ENCODE measurements at places on chromosomes 13 and 19.

GRCh38 chr13:50198508-50198907, 183.3 kb downstream of the KCNRG start:
- DNase-seq, result no peak

GRCh38 chr13:80313668-80314256, 27.2 kb downstream of the SPRY2 start:
- no peak for DNase-seq

- DNase-seq, result no peak
These were observed 102.5 kb downstream of the GADD45B start for GRCh38 chr19:2578391-2578890.

DNA sequence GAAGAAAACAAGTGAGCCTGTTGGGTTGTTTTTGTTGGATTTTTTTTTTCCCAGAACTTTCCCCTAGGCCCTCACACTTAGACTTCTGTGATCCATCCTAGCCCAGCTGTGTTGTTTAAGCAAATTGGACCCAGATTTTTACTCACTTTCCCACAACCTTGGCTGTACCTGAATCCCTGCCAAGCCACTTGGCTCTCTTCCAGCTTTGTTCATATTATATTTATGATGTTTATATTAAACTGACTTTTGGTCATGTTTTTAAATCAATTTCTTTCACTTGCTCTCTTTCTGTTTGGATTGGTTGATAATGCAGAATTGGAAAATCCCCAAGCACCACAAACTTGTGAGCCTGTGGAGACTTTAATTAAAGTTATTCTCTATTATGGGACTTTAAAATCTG, 16.6 kb downstream of the OLFM4 start:
- DNase-seq, result no peak

GRCh38 chr13:102255409-102255808, 146.4 kb downstream of the FGF14 start:
- DNase-seq, result no peak

Measured in CD4-positive, alpha-beta T cell treated with Interleukin-1 beta for 1 hour (primary cell).